ENCODE measurements at places on chromosomes 6 and 20. TPM values are rescaled to one million over a fixed set of nuclear protein-coding genes. Genes with fewer than 3 reads are reported as not detected.

The ASIP gene
- total RNA-seq, result not detected

The SEMG1 gene
- total RNA-seq, result not detected

DNA sequence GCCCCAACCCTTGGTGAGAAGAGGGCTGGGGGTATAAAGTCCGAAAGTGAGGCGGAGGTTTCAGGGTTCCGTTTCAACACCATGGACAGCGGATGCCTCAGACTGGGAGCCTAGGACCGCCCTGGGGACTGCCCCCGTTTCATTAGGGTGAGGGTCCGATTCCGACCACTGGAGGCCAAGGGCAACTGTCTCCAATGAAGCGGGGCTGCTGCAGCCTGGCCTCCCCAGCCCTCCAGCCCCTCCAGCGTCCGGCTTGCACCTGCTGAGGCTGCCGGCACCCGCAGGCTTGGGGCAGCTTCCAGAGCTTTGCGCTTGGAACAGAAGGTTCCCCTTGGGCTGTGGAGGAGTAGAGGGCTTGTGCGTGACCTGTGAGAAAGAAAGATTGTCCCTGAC is 39.9 kb downstream of the YTHDF1 start:
- H3K27ac ChIP-seq, result peak overlapping the region; percentile 64
- peaks cover 26% of the 10 kb centered on the region for H3K27me3 ChIP-seq
- H3K4me1 ChIP-seq, result peaks cover 11% of the 10 kb centered on the region
- no peak for DNase-seq
- no peaks in the 10 kb centered on the region for H3K36me3 ChIP-seq

DNA sequence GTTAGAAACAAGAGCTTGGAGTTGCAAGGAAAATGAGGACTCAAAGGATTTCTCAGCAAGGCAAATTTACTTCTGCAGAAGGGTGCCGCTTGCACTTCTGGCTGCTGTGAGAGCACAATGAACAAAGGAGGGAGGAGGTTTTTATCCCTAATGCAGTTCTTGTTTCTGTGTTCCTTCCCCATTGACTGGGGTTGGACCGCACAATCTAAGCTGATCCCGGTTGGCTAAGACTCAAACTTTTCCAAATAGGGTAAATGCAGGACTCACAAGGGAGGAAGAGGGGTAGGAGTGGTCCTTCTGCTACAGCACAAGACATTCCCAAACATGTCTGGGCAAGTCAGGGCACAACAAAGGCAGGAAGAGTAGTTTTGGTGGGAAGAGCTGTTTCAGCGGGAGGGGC is 249.6 kb upstream of the MOCS1 start:
- peaks cover 10% of the 10 kb centered on the region for H3K36me3 ChIP-seq
- H3K27ac ChIP-seq, result no peak overlapping the region

GRCh38 chr6:156585859-156586258 is 191.3 kb upstream of the ARID1B start:
- no peaks in the 10 kb centered on the region for H3K36me3 ChIP-seq
- H3K27me3 ChIP-seq, result peaks cover 53% of the 10 kb centered on the region
- H3K27ac ChIP-seq, result no peak overlapping the region
- no peak for DNase-seq

- H3K4me3 ChIP-seq, result no peak overlapping the region
- H3K36me3 ChIP-seq, result no peaks in the 10 kb centered on the region
- DNase-seq, result no peak
- H3K27me3 ChIP-seq, result no peaks in the 10 kb centered on the region
These were observed 102.7 kb downstream of the PTPRK start for GRCh38 chr6:128417698-128418097.

GRCh38 chr20:49583343-49583668 is 15.4 kb upstream of the PTGIS start:
- peak; percentile 1 for DNase-seq
- no peaks in the 10 kb centered on the region for H3K27me3 ChIP-seq
- H3K27ac ChIP-seq, result peak overlapping the region; percentile 88
- peaks cover 23% of the 10 kb centered on the region for H3K4me1 ChIP-seq
- peaks cover 10% of the 10 kb centered on the region for H3K36me3 ChIP-seq
